Suppressor macrophage (primary cell): ENCODE measurements at places on chromosomes 5 and 9.

DNA sequence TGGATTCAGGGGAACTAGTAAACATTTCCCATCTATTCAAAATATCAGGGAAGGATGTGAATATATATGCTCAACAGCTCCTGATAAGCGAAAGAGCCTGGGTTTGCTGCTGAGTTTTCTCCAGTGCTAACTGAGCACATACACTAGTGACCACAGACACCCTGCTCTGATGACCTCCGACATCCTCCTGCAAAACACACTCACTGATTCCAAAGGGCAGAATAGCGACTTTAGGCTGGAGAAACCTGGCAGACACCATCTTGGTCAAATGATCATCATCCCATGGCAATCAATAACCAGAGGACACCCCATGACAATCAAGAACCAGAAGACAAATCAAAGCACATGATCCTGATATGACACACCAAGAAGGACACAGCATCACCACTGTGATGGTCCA lies 9.2 kb upstream of the GADD45G start:
- DNase-seq: no peak

DNA sequence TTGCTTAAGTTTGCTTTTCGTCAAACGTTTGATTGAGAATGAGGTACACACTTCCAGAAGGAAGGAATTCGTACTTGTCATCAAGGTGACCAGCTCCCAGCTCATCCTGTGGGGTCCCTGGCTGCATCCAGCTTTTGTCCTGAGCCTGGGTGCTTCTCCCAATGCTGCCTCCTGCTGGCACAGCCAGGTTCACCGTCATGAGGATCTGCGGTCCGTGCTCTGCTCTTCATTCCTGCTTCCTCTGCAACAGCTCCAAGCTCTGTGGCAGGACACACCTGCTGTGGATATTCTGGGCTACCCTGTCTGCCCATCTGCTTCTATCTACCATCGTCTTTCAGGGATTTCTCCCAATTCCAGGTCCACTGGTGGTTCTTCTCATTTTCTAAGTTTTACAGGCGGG lies 13.3 kb upstream of the UBE2QL1 start:
- peak; percentile 22 for DNase-seq

- no peak for DNase-seq
These were observed 14.4 kb upstream of the AMACR start for GRCh38 chr5:34022121-34022705.

- peak; percentile 36 for DNase-seq
These were observed 40.2 kb downstream of the SH3RF2 start for GRCh38 chr5:145976431-145977155.

DNA sequence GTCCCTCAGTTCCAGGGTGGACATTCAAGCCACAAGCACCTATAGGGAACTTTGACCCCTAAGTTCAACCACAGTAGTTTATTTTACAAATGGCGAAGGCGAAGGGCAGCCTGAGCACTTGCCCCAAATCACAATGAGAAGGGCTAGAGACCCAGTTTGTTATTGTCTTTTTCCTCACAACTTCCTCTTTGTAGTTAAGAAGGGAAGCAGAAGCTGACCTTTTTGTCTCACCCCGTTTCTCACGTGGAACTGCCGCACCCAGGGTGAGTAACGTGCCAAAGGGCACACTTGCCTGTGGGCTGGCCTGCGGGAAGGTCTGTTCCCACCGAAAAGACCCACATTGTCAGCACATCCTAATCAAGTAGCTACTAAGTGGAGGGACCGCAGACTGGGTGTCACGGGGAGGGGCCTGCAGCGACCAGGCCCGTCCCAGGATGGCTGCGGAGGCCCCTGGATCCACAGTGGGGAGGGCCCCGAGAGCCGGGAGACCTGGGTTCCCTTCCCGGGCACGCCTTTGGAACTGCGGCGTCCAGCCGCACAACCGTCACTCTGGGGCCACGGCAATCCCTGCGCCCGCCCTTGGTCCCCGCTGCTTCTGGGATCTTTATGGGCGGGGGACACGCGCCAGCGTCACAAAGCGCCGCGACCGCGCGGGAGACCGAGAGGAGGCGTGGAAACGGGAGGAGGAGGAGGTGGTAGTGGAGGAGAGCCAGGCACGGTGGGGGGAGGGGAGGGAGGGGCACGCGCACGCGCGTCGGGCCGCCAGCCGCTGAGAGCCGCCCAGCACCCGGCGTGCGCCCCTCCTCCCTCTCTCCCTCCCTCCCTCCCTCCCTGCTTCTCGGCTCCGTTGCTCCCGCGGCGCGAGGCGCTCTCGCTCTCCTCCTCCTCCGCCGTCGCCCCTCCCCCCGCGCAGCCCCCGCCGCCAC lies at the start of gene UBE2R2:
TSS of gene UBE2R2 (plus strand) at position 834 of the 926 bp plus-strand sequence. CDS start 598 bp downstream, outside the sequence.
- peak; percentile 99 for DNase-seq

GRCh38 chr9:135302329-135303279 lies 177.0 kb upstream of the PPP1R26 start:
- DNase-seq: no peak

GRCh38 chr5:5104550-5104949 lies 35.6 kb upstream of the ADAMTS16 start:
- no peak for DNase-seq

DNA sequence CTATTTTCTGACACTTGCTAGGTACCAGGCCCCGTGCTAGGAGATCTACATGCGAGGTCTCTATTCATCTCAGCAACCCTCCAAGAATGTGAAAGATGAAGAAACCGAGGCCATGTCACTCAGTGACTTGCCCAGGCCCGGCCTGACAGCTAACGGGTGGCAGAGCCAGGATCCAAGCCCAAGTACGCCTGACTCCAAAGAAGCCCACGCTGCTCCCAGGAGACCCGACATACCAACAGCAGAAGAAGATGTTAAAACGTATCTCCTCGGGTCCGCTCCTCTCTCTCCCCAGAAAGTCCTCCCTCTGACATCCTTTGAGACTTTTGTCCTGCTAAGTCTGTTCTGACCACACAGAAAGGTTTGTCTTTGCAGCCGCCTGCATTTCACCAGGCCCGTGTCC lies 65.2 kb downstream of the CRB2 start:
- DNase-seq: no peak
